ENCODE measurements at places on chromosomes 6 and 20. TPM values are rescaled to one million over a fixed set of nuclear protein-coding genes. Genes with fewer than 3 reads are reported as not detected.

The CUL7 gene
- 31.4 TPM for total RNA-seq

The OR2H1 gene
- total RNA-seq = not detected

The TMEM200A gene
- not detected for total RNA-seq

The HS3ST5 gene
- total RNA-seq = not detected

The IMPG1 gene
- not detected for total RNA-seq

The NNAT gene
- total RNA-seq = not detected

The TSPO2 gene
- not detected for total RNA-seq

The ACTL10 gene
- total RNA-seq = 1.7 TPM

The PGC gene
- not detected for total RNA-seq

The SPATS1 gene
- total RNA-seq = not detected

The HDGFL1 gene
- not detected for total RNA-seq

The AHCY gene
- 175 TPM for total RNA-seq

The TGM3 gene
- total RNA-seq = not detected

The SLC17A3 gene
- not detected for total RNA-seq

The BHLHE23 gene
- total RNA-seq = not detected

The ASIP gene
- total RNA-seq = not detected

The CRYBG1 gene
- total RNA-seq = 36.5 TPM

The PTK6 gene
- 4.4 TPM for total RNA-seq

The THEMIS gene
- not detected for total RNA-seq

The TPD52L2 gene
- 175 TPM for total RNA-seq

The LIN28B gene
- not detected for total RNA-seq

The NKX2-4 gene
- not detected for total RNA-seq

The AIF1 gene
- total RNA-seq = not detected

The DEFB126 gene
- total RNA-seq = not detected

The SGK2 gene
- total RNA-seq = 0.33 TPM

The SLC2A10 gene
- total RNA-seq = not detected

The PRDM13 gene
- not detected for total RNA-seq

The DNMT3B gene
- 2.0 TPM for total RNA-seq

The HLA-DOA gene
- not detected for total RNA-seq

The PIM1 gene
- 6.0 TPM for total RNA-seq

The THBD gene
- total RNA-seq = 36.2 TPM

The LRRC73 gene
- total RNA-seq = 0.37 TPM

The TRAM2 gene
- total RNA-seq = 10.1 TPM

All from MCF 10A (cell line).